ENCODE measurements at places on chromosomes 5 and 9.

- DNase-seq = peak; percentile 60
Measured at GRCh38 chr5:73419465-73420390, 28.8 kb downstream of the FOXD1 start.

GRCh38 chr9:112820881-112821280, 69.8 kb downstream of the SLC46A2 start:
- DNase-seq = no peak

DNA sequence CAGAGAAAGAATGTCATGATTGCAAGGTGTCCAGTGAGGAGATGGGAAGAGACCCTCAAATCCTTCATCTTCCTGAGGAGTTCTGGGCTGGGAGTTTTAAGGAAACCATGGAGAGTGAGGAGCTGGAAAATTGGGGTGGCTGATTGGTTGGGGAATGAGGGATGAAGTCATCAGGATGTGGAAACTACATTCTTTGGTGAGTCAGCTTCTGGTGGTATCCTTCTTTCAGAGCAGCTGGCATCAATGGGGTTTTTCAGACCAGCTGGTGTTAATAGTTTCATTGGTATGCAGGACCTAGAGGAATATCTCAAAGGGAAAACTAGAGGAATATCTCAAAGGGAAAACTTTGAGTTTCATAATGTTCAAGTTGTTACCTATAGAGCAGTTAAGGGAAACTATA, 45.2 kb downstream of the RNF180 start:
- DNase-seq = no peak

GRCh38 chr9:121153642-121154041, 48.0 kb downstream of the RAB14 start:
- no peak for DNase-seq

GRCh38 chr9:32625320-32625719, 10.1 kb downstream of the TAF1L start:
- DNase-seq = no peak

DNA sequence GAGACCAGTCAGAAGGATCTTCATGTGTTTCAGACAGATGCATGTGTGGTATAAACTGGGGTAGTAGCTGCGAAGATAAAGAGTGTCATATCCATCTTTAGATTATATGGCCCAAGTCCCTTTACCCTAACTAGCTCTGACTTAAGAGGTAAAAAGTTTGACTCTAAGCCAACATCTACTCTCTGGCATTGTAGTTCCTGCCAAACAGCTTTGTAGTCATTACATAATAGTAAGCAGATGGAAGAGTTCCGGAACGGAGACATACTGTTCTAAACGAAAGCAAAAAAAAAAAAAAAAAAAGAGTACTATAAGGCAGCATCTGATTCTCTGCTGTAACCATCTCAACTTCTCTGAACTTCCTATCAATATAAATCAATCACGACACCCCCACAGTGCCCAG, 48.8 kb downstream of the CEMIP2 start:
- no peak for DNase-seq

DNA sequence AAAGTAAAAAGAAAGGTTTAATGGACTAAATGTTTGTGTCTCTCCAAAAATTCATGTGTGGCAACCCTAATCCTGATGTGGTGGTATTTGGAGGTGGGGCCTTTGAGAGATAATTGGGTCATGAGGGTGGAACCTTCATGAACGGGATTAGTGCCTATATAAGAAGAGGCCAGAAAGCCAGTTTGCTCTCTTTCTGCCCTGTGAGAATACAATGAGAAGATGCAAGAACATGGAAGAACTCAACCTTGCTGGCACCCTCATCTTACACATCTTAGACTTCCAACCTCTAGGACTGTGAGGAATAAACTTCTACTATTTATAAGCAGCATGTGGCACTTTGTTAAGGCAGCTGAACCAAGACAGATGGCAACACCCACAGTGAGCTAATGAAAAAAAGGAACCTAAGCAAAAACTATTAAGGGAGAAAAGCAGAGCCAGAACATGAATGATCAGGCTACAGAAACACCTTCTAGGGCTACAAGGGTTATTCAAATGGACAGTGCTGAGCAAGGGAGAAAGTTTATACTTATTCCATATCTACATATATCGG, 159.5 kb downstream of the PLK2 start:
- DNase-seq = no peak

- DNase-seq = no peak
Measured at GRCh38 chr5:166293892-166294291, 1997.6 kb upstream of the WWC1 start.
